ENCODE measurements at places on chromosomes 6 and 20.

GRCh38 chr6:78611886-78612480 is 255.4 kb upstream of the IRAK1BP1 start:
- no peak for DNase-seq

DNA sequence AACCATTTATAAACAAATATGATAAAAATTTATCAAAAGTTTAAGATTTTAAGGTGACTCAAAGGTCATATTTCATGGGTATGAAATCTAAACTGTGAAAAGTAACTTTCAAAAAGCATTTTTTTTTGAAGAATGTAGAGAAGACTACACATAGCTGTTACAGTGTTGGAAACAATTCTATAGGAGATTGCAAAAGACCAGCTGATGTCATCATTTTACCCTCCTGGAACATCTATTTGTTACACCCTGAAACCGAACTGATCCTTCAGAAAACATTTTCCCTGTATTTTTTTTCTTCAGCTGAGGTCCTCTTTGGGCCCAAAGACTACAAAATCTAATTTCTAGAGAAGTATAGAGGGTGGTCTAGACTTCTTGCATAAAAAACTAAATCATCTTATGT is 297.5 kb upstream of the FERMT1 start:
- DNase-seq, result no peak

GRCh38 chr6:81166770-81167169 is 585.7 kb downstream of the TENT5A start:
- no peak for DNase-seq

GRCh38 chr6:34569361-34569973 is 13.3 kb upstream of the SPDEF start:
- no peak for DNase-seq

DNA sequence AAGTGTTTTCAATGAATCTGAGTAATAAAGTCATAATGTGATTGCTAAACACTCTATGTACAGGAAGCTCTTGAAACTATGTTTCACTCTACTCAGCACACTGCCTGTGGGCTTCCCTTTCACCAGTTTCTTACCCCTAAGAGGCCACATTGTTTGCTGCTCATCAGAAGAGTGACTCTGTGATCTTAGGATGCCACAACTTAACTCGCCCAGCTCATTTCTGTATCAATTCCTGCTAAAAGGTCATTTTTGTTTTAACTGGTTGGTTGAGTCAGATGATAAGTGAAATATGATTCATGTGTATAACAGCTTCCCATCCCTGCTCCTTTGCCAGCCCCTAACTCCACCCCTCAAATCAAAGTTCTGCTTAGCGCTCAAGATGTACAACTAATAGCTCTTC is 9.8 kb upstream of the NDUFAF4 start:
- no peak for DNase-seq

DNA sequence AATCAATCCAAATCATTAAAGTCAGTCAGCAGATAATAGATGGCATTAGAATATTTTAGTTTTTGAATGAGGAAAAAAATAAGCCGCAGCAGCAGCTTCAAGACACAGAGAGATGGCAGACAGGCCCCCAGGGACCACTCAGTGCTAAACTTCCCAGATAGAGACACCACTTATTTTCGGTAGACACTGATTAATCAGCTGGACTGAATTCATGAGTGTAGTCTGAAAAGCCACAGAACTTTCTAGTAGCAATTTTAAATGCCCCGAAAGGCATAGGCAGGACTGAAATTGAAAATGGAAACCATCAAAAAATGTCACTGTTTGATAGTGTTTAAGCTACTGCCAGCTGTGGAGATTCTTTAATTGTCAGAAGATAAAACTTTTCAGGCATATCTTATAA is 3.1 kb upstream of the CLDN20 start:
- DNase-seq, result no peak

DNA sequence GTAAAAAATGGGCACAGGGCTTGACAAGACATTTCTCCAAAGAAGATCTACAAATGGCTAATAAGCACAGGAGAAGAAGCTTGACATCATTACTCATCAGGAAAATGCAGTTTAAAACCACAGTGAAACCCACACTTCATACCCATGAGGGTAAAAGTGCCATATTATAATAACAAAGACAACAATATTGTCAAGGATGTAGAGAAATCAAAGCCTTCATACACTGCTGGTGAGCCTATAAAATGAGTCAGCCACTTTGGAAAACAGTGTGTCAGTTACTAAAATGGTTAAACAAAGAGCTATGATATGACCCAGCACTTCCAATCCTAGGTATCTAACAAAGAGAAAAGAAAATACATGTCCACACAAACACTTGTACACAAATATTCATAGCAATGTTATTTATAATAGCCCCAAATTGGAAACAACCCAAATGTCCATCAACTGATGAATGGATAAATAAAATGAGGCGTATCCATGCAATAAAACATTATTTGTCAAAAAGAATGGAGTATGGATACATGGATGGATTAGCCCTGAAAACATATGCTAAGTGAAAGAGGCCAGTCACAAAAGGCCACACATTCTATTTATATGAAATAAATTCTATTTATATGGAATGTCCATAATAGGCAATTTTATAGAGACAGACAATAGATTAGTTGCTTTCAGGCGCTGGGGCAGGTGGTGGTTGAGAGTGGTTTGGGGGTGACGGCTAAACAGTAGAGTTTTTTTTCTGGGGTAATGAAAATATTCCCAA is 11.5 kb upstream of the IL20RA start:
- DNase-seq, result no peak

DNA sequence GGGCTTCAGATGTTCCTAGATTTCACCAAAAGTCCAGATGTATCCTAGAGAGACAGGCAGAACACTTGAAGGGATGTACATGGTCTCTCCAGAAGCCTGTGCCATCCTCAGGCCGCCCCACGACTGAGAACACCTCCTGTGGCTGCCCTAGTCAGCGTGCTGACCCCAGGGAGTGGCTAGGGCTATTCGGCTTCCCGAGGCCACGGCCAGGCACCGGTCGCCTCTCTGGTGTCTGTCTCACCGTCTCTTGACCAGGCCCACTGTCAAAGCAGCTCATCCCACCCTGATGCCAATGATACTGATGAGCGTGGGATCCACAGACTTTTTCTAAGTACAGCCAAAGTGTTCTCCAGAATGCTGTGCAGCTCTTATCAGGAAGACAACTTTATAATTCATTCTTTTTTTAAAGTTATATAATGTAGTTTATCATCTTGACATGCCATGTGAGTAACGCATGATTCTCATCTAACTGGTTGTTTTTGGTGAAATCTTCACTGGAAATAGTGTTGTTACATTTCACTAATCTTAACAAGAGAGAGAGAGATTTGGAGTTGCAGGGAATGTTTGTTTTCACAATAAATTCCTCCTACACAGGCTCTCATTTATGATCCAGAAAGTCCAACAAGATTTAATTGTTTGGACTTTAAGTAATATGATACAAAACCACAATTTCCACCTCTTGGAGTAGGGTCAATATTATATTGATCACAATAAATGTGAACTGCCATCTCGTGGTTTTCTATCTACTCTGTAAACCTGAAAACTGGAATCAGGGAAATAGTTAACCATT is 41.7 kb upstream of the KLHL31 start:
- DNase-seq, result no peak

- no peak for DNase-seq
Measured at GRCh38 chr6:37631295-37631694, 66.4 kb downstream of the MDGA1 start.

GRCh38 chr6:125742464-125743120 is 6.8 kb upstream of the HEY2 start:
- DNase-seq, result no peak
